ENCODE measurements at places on chromosomes 16 and 17.

- no peak for DNase-seq
Observed at GRCh38 chr17:35081638-35082037, 18.1 kb upstream of the RFFL start.

DNA sequence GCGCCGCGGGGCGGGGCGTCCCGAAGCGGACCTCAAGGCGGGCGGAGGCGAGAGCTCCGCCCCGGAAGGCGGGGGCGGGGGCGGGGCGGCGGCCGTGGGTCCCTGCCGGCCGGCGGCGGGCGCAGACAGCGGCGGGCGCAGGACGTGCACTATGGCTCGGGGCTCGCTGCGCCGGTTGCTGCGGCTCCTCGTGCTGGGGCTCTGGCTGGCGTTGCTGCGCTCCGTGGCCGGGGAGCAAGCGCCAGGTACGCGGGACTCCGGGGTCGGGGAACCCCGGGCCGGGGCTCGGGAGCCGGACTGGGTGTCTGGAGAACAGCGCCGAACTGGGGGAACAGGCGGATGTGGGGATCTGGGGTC lies at the start of gene TNFRSF12A:
Gene TNFRSF12A (plus strand): TSS at position 122 of the 357 bp plus-strand sequence. CDS start 30 bp downstream, at position 152.
- DNase-seq, result no peak

DNA sequence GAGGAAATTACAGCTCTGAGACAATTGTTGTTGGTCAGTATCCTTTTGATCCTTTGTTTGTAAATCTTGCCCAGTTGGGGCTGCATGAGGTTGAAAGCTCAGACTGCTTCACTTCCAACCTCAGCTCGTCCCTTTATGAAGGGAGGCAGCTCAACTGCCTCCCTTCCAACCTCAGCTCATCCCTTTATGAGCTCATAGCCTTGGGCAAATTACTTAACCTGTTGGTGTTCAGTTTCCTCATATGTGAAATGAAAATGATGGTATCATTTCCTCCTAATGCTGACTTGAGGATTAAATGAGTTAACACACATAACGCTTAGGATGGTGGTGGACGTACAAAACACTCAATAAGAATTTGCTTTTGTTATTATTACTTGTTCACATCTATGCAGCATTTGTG lies 265.1 kb downstream of the CDH13 start:
- no peak for DNase-seq

DNA sequence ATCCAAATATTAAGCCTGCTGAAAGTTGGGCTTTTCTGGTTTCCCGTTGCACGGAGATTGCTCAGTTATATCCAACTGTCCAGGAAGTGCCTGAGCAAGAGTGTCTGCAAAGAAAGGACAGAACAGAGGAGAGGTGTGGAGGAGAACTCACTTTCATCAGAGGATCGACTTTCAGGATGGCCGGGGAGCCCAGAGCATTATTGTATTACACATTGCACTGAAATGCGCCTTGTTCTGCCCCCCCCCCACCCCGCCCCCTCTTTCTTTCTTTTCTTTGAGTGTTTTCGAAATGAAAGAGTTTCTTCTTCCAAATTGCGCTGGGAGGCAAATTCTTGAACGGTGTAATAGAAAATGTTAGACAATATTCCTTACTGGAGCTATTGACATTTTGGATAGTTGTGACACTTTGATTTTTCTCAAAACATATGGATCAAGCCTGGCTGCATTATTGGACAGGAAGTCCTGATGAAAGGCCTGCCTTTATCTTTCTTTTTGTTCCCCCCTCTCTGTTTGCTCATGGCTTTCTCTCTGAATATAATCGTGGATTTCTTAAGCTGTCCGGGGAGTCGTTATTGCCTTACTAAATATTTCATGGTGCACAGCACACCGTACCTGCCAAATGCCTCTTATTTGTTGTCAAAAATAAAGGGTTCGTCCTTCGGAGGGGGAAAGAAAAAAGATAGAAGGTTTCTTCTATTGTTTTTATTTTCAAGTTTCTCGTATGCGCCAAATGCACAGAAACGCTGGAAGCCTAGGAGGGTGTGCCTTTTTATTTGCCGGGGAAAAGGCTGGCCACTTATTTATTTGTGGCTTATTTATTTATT lies 110.8 kb downstream of the IRX3 start:
- no peak for DNase-seq

- DNase-seq, result no peak
Observed at GRCh38 chr16:89219365-89219764, 1.9 kb downstream of the ZNF778 start.

DNA sequence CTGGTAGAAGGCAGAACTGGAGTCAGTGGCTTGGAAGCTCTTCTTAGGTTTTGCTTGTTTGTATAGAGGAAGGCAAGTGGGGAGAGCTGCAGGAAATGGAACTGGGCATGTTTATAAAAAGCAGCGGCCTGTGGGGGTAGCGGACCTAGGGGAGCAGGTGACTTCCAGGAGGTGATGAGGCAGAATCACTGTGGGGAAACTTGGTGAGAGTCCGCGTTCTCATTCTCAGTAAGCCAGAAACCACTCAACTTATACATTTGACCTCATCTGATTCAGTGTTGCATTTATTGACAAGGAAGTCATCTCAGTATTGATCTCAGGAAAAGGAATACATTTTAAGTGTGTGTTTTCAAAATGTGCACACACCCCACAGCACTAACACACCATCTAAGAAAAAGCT lies 299.8 kb downstream of the CNTNAP4 start:
- DNase-seq, result no peak

DNA sequence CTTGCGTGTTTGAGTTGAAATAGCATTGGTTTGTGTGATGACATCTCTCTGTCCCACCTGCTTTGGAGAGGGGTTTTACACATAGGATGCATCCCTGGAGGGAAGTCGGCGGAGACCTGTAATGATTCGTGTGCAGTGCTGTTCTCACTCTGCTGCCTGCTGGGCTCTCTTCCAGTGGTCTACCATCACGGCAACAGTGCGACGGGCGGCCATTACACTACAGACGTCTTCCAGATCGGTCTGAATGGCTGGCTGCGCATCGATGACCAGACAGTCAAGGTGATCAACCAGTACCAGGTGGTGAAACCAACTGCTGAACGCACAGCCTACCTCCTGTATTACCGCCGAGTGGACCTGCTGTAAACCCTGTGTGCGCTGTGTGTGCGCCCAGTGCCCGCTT lies 41.1 kb upstream of the CRISPLD2 start:
- DNase-seq, result no peak

GRCh38 chr16:89120281-89120680 lies 26.6 kb downstream of the ACSF3 start:
- DNase-seq, result no peak

DNA sequence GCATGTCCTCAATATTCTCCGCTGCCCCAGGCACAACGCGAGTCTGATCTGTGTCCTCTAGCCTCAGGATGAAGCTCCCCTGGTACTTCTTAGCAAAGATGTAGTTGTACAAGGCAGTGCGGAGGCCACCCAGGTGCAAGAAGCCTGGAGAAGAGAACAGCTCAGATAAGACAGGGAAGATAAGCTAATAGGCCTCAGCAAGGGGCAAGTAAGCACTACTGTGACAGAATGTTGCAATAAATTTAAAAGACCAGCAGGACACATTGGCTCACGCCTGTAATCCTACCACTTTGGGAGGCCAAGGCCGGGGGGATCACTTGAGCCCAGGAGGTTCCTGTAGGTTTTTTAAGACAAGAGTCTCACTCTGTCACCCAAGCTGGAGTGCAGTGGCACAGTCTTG lies 5.0 kb downstream of the EARS2 start:
- no peak for DNase-seq

DNA sequence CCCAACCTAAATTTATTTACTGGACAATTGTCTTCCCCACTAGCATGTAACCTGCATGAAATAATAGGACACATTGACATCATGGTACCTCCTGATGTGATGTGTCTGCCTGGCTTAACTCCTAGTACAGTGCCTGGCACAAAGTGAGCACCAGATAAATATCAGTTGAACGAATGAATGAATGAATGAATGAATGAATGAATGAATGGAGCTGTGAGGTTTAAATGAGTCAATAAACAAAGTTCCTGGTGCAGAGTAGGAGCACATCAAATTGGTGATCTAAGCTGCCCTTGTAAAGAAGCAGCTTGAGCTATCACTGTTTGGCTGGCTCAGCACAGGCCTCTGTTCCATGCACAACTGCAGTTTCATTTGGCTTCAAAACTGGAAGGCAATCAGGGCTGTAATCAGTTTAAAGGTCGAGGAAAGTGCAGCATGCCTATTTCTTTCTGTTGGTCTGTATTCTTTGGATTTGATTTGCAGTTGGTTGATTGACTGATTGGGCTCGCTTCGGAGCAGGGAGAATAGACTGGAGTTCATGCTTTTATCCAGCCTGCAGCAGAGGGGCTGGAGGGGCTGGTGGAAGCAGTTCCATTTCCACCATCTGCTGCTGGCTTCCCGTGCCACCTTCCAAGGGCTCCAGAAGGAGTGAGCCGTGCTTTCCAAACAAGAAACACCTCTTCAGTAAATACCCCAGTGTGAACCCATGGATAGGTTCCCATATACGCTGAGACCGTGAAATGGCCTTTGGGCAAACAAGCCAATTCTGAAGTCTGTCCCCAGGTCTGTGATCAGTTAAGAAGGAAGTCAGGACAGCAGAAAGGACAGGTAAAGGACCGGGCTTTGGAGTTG lies 54.6 kb downstream of the GPRC5B start:
- no peak for DNase-seq

DNA sequence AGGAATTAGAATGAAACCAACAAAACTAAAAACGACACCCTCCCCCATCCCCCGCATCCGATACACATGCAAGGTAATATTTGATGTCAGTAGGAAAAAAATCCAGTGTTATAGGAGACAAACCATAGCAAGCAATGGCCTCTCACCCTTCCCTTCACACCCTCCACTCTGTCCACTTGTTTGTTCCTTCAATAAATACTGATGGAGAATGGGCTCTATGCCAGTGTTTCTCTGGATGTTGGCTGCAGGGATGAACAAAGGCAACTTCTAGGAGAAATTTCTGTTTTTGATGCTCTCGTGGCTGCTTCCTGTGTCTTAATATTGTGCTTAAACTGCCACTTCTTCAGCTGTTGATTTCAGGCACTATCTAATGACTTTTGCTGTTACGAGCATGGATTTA lies 98.8 kb downstream of the WWOX start:
- DNase-seq, result no peak

DNA sequence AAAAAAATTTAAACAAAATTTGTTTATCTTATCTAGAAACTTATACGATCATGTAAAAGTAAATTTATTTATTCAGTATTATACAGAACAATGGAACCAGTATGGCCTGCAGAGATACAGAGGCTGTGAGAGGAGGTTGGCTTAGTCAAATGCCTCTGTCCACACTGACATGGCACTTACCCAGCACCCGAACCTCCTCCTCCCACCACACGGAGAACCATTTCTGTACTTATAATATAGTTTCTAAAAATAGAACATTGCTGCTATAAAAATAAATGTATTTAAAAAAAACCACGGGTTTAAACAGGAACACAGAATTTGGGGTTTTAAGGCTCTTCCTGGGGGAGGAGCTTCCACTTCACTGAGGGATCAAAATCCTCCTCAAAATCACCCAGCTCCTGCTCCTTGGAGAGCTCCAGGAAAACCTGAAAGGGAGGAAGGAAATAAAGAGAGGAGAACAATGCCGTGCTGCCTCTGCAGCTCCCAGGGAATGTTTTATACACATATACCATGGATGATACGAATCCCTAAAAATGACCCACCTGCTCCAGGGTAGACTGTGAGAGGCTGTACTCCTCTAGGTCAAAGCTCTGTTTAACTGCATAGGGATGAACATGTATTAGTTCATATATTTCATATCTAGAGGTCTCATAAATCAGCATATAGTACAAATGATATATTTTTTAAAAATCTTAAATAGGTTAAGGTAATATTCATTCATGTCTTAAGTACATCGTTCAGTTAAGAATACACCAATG lies 87.3 kb downstream of the ABCA8 start:
- no peak for DNase-seq

DNA sequence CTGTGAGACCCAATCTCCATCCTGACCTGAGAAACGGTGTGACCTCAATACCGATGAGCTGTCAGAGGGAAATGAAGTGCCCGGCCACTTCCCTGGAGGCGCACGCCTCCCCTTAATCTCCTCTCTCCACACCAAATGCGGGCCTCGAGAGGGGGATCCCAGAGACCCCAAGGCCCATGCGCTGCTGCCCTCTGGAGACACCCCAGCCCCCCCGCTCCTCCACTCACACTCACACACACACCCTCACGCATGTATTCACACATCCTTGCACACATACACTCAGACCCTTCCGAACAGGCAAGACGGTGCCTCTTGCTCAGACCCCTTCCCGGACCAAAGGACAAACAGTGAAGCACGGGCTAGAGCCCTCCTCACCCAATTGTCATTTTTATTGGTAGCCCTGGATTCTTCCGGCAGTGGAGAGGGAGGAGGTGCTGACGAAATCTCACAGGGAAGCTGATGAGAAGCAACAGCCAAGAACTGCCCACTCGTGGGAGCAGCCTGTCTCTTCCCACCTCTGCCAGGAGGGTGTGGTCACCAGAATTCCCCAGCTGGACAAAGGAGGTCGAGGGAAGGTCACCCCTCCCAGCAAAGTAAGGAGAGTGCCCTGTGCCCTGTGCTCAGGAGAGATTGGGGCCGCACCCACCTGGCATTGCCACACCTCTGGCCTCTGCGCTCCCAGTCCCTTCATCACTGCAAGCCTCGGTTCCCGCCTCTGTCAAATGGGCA lies 136.0 kb upstream of the TNRC6C start:
- DNase-seq, result no peak

- no peak for DNase-seq
Observed at GRCh38 chr17:77666881-77667395, 291.6 kb upstream of the TNRC6C start.

Measured in cerebellar nuclear complex (tissue), 1 donor.